Skin of body (tissue), 3 donors: ENCODE measurements at places on chromosomes 4 and X.

GRCh38 chrX:77342004-77342403 is 105.2 kb upstream of the FGF16 start:
- peak; percentile 33 for DNase-seq

DNA sequence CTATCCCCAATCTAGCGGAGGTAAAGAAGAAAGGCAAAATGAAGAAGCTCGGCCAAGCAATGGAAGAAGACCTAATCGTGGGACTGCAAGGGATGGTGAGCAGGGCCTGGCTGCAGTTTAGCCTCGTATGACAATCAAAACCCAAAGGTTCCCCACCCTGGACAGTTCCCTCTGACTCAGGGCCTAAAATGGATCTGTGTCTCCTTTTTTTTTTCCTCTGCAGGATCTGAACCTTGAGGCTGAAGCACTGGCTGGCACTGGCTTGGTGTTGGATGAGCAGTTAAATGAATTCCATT is 986 bp downstream of the HDAC6 start:
- DNase-seq = no peak

GRCh38 chr4:86972997-86973396 is 38.2 kb downstream of the AFF1 start:
- DNase-seq = no peak

- DNase-seq = no peak
Measured at GRCh38 chr4:55445921-55446577, 50.3 kb downstream of the TMEM165 start.

GRCh38 chrX:136806891-136807410 is 26.2 kb upstream of the ARHGEF6 start:
- no peak for DNase-seq

DNA sequence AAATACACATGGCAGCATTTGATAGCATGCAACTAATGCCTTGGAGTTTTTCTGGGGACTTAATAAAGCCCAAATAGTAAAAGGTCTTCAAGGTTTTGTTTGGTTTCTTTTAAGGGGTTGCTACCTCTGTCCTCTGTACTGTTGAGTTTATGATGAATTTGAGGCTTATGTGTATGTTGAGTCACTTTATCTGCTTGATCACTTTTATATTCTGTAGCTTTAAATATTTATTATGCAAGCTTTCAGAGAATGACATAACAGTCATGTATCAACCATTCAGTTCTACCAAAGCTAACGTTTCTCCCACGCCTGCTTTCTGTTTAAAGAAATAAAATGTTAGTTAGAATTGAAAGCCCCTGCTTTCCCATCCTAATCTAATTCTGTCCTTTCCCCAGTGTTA is 122.2 kb downstream of the NHS start:
- DNase-seq = no peak

- DNase-seq = no peak
Measured at GRCh38 chr4:112807083-112807482, 170.1 kb downstream of the LARP7 start.

- no peak for DNase-seq
Measured at GRCh38 chr4:6769233-6769988, 13.1 kb upstream of the KIAA0232 start.
